T-helper 2 cell (primary cell): ENCODE measurements at places on chromosomes 5 and 9.

- DNase-seq = no peak
Measured at GRCh38 chr9:16693616-16694015, 176.9 kb downstream of the BNC2 start.

DNA sequence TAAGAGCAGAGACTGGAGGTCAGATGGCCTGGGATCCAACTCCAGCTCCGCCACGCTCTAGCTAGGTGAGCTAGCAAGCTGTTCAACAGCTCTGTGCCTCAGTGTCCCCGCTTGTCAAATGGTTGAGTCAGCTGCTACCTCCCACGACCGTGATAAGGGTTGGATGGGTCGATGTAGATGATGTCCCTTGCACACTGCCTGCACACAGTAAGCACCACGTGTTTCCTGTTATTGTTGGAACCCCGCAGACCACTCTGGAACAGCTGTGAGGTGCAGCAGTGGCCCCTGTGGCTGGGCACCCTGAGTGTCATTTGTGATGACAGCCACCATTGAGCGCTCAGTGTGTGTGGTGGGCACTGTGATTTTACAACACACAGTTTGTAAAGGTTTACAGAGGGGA, 54.0 kb upstream of the CTSL start:
- DNase-seq = no peak

DNA sequence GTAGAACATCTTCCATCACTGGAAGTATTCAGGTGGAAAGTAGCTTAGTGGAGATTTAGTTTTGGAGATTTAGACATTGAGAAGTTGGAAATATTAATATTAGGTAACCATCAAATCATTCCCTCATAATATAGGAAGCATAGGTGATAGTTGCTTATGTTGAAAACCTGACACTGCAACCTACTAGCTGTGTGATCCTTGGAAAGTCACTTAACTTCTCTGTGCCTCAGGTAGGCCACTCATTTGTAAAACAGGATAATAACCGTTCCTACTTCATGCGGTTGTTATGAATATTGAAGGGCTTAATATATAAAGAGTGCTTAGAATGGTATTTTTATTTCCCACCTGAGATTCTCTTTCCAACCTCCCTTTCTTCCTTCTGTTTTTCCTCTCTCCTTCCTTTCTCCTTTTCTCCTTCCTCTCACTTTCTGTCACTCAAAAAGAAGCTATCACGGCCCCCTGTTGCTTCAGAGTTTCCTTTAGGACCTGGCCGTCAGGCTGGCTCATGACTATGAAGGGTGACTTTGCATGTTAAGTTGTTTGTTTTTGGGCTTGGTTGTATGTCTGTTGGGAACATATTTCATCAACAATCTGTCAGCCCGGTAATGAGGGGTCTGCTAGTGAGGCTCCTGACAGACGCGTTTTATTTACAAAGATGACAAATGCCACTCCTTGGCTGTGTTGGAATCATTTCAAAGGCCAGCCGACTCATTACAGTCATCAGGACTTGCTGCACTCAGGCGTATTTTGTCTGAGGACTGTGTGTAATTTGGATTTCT, 31.0 kb downstream of the DOCK2 start:
- DNase-seq = no peak

GRCh38 chr9:115262477-115262876, 144.5 kb upstream of the TNC start:
- no peak for DNase-seq

DNA sequence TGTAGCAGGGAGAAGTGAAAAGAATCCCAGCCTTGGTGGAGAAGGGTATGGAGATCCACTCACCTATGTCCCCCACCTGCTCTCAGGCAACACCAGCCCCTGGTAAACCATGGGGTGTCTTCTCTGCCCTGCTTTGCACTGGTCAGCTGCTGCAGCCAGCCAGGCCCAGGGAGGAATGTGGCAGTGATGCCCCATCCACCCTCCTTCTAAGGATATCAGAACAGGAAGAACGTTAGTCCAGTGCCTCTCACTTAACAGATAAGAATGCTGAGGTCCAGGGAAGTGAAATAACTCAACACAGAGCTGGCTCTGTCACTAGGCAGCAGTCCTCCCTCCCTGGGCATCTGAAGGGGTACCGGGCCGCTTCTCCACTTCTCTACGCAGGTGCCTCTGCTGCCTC, 9.7 kb upstream of the PPIC start:
- DNase-seq = no peak

GRCh38 chr9:115689331-115689730, 464.3 kb upstream of the PAPPA start:
- DNase-seq = no peak

GRCh38 chr9:100939636-100940035, 88.9 kb upstream of the PLPPR1 start:
- DNase-seq = no peak

DNA sequence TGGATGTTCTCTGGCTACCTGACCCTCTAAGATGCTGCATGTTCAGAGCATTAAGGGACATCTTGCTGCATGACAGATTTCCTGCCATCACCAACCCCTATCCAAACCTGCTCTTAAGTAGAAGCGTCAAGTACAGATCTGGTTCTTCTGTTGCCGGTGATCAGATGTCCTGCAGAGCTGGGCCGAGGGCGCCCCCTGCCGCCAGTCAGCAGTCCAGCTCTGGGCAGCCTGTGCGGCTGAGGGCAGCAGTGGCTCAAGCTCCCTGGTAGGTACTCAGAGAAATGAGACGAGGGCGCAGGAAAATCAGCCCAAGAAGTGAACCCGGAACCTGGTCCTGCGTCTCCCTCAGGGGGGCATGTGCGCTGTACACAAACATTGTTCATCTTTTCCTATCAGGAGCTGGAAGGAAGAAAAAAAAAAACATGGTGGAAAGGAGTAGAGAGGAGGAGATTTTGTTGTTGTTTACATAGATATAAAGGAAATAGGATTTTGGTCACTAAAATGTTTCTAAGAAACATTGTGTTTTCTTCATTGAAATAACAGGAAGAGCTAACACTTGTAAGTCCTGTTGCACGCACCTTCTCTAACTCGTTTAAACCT, 95.8 kb downstream of the CFAP90 start:
- peak; percentile 60 for DNase-seq

GRCh38 chr5:343461-344401, 22.2 kb downstream of the AHRR start:
- DNase-seq = peak; percentile 33

DNA sequence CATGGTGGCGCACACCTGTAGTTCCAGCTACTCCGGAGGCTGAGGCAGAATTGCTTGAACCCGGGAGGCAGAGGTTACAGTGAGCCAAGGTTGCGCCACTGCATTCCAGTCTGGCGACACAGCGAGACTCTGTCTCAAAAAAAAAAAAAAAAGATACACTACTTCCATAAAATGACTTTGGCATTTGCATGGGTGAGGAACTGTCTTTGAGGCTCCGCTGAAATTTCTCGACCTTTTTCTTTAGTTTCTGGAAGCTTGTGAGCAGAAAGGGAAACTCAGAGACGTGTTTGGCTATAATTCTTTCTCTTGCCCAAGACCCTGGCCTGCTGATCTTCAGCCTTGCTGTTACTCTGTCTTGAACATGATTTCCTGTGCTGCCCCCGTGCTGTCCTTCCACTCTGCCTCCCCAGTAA, 37.3 kb downstream of the SPIN1 start:
- DNase-seq = no peak

- no peak for DNase-seq
Measured at GRCh38 chr5:116454417-116454927, 120.2 kb downstream of the SEMA6A start.

GRCh38 chr5:177445917-177446199, 756 bp upstream of the PRR7 start:
- DNase-seq = no peak

DNA sequence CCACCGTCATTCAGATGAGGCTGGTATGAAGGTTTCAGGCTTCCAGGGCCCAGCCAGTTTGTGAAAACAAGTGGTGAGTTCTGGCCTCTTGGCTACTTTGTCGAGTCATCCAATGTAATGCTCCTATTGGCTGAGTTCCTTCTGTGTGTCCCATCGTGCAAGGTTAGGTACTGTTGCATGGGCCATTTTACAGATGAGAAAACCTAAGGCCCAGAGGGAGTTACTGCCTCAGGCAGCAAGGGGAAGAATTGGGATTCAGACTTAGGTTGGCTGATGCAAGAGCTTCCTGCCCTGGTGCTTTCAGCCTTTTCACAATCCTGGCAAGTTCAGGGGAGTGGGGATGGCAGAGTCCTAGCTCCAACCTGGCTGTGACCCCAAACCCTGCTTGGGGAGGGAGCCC, 17.4 kb upstream of the PITX1 start:
- no peak for DNase-seq

GRCh38 chr5:162190-162564, 29.1 kb upstream of the LRRC14B start:
- DNase-seq = no peak
